Esophagus muscularis mucosa (tissue), 4 donors: ENCODE measurements at places on chromosomes 3 and 15. TPM values are rescaled to one million over a fixed set of nuclear protein-coding genes. Genes with fewer than 3 reads are reported as not detected.

DNA sequence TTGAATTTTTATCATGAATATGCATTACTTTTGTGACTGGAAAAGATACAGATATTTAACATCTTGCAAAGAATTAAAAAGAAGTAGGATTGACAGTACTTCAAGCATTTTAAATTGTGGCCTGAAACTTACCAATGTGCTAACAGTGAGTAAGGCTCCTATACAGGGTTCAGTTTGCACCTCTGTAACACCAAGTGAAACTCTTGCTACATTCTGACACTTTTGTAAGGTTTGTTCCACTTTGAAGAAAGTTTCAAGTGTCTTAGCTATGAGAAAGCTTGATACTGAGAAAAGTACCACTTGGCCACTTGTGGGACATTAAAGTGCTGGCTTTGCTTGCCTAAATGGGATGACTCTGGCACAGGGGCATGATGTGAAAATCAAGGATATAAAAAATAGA is 289.2 kb downstream of the CTNNB1 start:
- no peak overlapping the region for H3K4me3 ChIP-seq
- no peaks in the 10 kb centered on the region for H3K4me1 ChIP-seq
- no peaks in the 10 kb centered on the region for H3K36me3 ChIP-seq
- DNase-seq: no peak
- no peaks in the 10 kb centered on the region for H3K27me3 ChIP-seq
- no peak overlapping the region for H3K27ac ChIP-seq

- no peak overlapping the region for H3K27ac ChIP-seq
- H3K4me3 ChIP-seq: no peak overlapping the region
Observed at GRCh38 chr3:107062787-107063186, 314.5 kb upstream of the CCDC54 start.

GNAI2 gene
- total RNA-seq: 260 TPM

FANCD2OS gene
- not detected for total RNA-seq
